ENCODE measurements at places on chromosomes 2 and 18.

- no peak for DNase-seq
Observed at GRCh38 chr18:44823286-44823685, 142.6 kb downstream of the SETBP1 start.

DNA sequence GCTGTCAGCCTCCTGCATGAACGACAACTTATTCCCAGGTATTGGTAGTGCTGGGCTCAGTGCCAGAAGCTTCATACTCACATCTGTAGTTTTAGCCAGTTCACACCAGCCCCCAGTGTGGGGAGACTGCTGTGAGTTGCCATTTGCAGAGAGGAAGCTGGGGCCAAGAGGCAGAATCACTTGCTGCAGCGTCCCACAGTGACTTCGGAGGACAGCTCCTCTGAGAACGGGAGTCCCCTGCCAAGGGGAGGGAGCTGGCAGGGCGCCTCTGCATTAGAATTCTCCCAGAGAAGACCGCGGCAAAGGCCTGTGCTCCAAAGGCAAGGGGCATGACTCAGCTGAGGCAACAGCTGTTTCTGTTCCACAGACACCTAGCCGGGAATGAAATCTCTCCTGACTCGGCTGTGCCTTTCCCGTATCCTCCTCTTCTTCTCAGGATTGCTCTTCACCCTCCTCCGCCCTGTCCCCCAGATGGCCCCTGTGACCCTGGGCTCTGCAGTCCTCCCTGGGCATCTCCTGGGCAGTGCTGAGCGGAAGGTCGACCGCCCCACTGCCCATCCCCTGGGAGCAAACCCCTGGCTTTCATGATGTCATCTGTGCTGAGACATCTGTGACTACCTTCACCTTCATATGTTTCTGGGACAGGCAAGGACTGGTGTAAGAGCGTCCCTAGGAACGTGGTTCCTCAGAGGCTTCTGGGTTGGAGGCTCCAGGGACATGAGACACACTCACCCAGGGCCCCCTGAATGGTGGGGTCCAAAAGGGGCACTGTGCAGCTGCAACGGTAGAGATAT, 18.0 kb downstream of the MAL start:
- DNase-seq: peak; percentile 38

GRCh38 chr18:48815179-48815515, 135.6 kb downstream of the SMAD7 start:
- DNase-seq: no peak

GRCh38 chr2:171864357-171864985, 29.6 kb downstream of the SLC25A12 start:
- DNase-seq: no peak

DNA sequence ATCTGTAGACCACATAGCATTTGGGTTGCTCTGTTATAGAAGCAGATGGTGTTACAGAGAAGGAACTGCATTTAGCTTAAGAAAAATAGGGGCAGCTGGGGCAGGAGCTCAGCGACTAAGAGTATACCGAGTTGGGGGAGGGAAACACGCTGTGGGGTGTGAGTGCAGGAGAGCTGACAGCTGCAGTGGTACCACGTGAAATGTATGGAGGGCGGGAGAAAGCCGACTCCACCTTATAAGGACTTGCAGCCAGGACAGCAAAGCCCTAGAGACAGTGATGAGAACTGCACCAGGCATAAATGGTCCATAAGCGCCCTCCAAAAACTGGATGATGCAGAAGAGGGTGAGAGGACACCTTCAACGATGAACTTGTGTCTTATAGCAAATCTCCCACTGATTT, 237.6 kb downstream of the PRKCE start:
- peak; percentile 13 for DNase-seq

- DNase-seq: no peak
Observed at GRCh38 chr2:39893616-39894015, 114.6 kb upstream of the THUMPD2 start.

DNA sequence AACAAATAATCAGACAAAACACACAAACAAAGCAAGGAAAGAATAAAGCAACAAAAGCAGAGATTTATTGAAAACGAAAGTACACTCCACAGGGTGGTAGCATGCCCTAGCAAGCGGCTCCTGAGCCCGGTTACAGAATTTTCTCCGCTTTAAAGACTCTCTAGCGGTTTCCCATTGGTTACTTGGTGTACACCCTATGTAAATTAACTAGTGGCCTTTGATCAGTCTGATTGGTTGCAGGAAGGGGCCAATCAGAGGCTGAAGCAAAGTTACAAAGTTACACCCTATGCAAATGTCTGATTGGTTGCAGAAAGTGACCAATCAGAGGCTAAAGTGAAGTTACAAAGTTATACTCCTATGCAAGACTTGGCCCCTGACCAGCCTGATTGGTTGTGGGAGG, 242.9 kb downstream of the LDLRAD4 start:
- no peak for DNase-seq

DNA sequence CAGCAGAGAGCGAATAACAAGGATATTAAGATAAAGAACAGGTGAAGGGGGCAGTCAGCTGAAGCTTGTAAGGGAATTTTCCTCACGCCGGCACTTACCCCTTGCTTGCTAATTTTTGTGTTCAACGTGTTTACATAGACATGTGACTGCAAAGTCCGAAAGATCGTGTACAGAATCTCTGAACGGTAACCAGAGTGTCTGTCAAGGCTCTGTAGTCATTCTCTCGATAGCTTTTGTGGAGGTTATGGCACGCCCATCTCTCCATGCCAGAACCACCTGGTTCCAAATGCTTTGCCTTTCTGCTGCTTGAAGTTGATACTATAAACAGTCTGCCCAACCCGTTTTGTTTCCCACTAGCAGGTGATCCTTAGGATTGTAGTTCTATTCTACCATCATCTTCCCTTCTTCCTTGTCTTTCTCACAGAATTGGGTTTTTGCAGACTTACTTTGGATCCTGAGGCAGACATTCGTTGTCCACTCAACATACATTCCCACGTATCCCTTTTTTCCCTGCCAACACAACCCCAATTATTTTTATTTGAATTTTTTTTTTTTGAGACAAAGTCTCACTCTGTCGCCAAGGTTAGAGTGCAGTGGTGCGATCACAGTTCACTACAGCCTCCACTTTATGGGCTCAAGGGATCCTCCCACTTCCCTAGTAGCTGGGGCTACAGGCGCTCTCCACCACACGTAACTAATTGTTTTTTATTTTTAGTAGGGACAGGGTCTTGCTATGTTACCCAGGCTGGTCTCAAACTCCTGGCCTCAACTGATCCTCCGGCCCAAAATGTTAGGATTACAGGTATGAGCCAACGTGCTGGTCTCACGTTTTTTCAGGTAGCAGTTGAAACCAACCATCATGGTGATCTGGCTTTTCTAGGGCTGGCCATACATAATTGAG, 1.3 kb upstream of the USP34 start:
- DNase-seq: no peak

DNA sequence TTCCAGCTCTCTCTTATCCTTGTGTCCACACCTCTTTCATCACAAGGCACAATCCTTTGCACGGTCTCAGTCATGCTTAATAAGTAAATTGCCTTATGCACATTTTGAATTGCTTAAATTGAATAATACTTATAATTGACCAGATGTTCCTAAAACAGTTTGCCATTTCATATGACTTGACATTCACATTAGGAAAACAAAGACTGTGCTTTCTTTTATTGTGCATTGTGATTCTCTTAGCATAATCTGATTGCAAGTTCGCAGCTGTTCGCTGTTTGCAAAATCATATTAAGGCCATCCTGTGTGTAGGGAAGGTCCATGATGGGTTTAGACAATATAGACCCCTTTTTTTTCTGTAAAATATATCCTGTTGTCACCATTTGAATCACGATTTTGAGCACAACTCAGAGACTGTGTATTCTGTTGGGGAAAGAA, 75.6 kb downstream of the RNF144A start:
- no peak for DNase-seq

- DNase-seq: no peak
Observed at GRCh38 chr2:15355386-15355785, 205.7 kb downstream of the NBAS start.

DNA sequence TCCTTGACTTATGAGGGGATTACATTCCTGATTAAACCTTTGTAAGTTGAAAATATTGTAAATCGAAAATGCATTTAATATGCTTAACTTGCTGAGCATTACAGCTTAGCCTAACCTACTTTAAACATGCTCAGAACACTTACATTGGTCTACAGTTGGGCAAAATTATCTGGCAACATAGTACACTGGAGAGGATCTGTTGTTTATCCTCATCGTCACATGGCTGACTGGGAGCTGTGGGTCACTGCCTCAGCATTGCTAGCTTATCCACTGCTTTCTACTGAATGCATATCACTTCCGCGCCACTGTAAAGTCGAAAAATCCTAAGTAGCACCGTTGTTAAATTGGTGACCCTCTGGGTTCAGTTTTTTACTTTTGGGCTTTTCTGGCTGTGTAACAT, 13.7 kb downstream of the PMS1 start:
- no peak for DNase-seq

- no peak for DNase-seq
Observed at GRCh38 chr18:48850822-48851598, 99.8 kb downstream of the SMAD7 start.

GRCh38 chr18:12327510-12328178, 19.6 kb downstream of the TUBB6 start:
- DNase-seq: peak; percentile 22

Data from NCI-H774 (cell line).